ENCODE measurements at places on chromosomes 13 and 19. TPM values are rescaled to one million over a fixed set of nuclear protein-coding genes. Genes with fewer than 3 reads are reported as not detected.

The ATP4A gene
- not detected for total RNA-seq

The LHB gene
- not detected for total RNA-seq

The FBXO27 gene
- 4.4 TPM for total RNA-seq

The ZNF460 gene
- 1.0 TPM for total RNA-seq

The PLK5 gene
- not detected for total RNA-seq

The TTYH1 gene
- not detected for total RNA-seq

The SYMPK gene
- 74.4 TPM for total RNA-seq

The SPINT2 gene
- total RNA-seq = 368 TPM

The PLEKHF1 gene
- 9.1 TPM for total RNA-seq

The PRODH2 gene
- 0.34 TPM for total RNA-seq

The ARHGAP45 gene
- total RNA-seq = 4.2 TPM

The ZNF835 gene
- total RNA-seq = not detected

The WDR88 gene
- total RNA-seq = not detected

The B3GLCT gene
- total RNA-seq = 5.0 TPM

The SYNE4 gene
- total RNA-seq = 0.28 TPM

The PTGIR gene
- not detected for total RNA-seq

The APC2 gene
- total RNA-seq = 2.7 TPM

The ADAT3 gene
- total RNA-seq = 4.2 TPM

The ATP7B gene
- 1.9 TPM for total RNA-seq

The FSD1 gene
- total RNA-seq = 7.4 TPM

The SMAD9 gene
- total RNA-seq = 0.06 TPM

The IZUMO2 gene
- total RNA-seq = not detected

The OR7G2 gene
- total RNA-seq = not detected

The HOOK2 gene
- 11.1 TPM for total RNA-seq

The GPR4 gene
- 0.27 TPM for total RNA-seq

The ZNF93 gene
- not detected for total RNA-seq

The THOP1 gene
- 75.7 TPM for total RNA-seq

The PSG7 gene
- 0.16 TPM for total RNA-seq

The SIAH3 gene
- total RNA-seq = 0.01 TPM

The CYP4F8 gene
- total RNA-seq = not detected

The ALOX5AP gene
- total RNA-seq = 10.3 TPM

The PRSS57 gene
- total RNA-seq = not detected

The PTGER1 gene
- 0.09 TPM for total RNA-seq

The CYP4F2 gene
- total RNA-seq = 0.07 TPM

The ZNF414 gene
- total RNA-seq = 16.7 TPM

The C5AR1 gene
- total RNA-seq = 1.6 TPM

The UPK1A gene
- 0.79 TPM for total RNA-seq

The ZNF626 gene
- total RNA-seq = not detected

The KRTDAP gene
- total RNA-seq = not detected

The EFNA2 gene
- 2.4 TPM for total RNA-seq

The PSG6 gene
- total RNA-seq = not detected

The ZNF845 gene
- 3.5 TPM for total RNA-seq

The CRB3 gene
- total RNA-seq = 5.0 TPM

The DPY19L3 gene
- 16.3 TPM for total RNA-seq

The FKRP gene
- total RNA-seq = 20.7 TPM

The KMT5C gene
- total RNA-seq = 3.6 TPM

The LMTK3 gene
- total RNA-seq = 2.1 TPM
